ENCODE measurements at places on chromosomes 1 and 21.

DNA sequence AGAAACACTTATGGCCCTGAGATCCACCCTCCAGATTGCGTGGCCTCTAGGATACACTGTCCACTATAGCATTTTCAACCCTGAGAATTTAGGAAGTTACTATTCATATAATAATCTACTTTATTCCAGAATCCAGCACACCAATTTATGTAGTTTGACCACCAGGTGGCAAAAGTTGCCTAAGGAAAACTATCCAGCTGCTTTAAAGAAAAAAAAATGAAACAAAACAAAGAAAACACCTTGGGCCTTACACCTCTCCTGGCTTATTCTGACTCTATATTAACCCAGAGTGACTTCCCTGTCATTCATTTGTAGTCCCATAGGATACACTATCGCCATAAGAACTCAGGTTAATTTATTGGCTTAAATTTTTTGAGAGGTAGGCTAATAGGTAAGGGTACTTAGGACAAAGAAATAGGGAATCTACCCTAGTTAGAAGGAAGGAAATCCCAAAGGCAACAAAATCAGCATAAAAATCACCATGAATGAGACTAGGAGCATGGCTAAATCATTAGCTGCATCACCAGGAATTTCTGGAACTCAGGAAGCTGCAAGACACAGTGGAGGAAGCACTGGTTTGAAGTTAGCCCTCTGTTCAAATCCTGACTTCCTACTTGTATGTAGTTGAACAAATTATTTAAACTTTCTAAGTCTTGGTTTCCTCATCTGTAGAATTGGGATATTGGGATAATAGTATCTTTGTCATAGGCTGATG is 107.5 kb downstream of the SPAG17 start:
- no peak for DNase-seq

DNA sequence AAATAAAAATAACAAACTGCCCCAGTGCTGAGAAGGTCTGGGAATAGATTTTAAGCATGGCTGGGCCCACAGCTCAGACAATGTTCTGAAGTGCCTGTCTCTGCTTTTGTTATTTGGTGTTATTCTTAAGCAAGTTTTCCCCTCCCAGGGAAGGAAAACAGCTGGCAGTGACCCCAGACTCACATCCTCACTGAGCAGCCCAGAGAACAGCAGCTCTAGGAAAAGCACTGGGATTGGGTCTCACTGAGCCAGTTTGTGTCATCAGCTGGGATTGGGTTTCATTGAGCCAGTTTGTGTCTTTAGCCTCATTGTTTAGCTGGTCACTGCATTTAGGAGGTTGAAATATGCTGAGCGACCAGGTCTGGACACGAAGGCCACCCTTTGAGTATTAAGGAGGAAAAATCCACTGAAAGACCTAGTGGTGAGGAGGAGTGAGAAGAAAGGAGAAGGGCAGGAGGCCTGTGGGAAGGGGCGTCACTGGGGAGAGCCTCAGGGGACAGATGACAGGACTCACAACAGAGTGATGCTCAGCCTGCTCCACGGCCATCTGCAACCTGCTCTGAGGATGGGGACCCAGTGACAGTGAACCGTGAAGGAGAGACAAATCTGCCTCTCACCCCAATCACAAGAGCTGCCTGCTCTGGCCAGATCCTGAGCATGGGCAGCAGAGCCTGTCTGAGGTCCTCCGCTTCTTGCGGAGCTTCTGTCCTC is 103.8 kb downstream of the TOMM20 start:
- DNase-seq, result no peak

- DNase-seq, result no peak
Observed at GRCh38 chr1:4322881-4323280, 331.5 kb upstream of the AJAP1 start.

- DNase-seq, result no peak
Observed at GRCh38 chr1:199756066-199756465, 271.4 kb upstream of the NR5A2 start.

DNA sequence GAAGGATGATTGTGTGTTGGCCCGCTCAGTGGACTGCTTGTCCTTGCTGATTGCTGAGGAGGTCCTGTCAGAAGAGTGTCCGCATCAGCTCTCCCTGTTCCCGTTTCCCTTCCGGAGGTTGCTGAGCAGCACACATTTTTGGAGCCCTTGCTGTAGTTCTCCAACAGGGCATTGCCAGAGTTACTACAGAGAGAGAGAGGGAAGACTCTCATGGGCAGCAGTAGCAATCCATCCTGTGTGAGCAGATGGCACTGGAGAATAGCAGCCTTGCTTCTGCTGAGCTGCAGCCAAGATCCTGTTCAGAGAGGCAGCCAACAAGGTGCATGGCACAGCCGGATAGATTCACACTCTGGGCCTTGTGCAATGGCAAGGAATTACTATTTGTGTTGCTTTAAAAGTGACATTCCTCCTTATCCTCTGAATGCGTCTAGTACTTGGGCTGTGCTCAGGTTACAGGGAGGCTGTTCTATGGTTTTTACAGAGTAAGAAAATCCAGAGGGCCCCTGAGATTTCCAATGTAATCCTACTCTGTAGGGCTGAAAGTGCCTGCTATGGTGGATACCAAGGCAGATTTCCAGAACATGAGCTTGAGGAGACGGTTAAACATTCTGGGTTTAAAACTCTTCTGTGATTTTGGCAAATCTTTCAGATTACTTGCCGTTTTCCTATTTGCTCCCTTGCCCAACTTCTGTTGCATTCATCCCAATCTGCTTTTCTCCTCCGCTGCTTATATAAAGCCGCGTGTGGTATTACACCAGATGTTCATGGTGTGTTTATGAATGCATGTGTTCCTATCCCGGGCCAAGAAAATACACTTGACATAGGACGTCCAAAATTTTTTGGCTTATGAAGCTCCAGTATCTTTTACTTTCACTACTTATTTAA is 27.4 kb downstream of the AK4 start:
- DNase-seq, result no peak

GRCh38 chr21:45562402-45562801 is 20.2 kb upstream of the SLC19A1 start:
- DNase-seq, result no peak

- DNase-seq, result no peak
Observed at GRCh38 chr1:110091381-110091780, 20.9 kb upstream of the UBL4B start.

- no peak for DNase-seq
Observed at GRCh38 chr1:68453060-68453670, 3.4 kb upstream of the RPE65 start.

DNA sequence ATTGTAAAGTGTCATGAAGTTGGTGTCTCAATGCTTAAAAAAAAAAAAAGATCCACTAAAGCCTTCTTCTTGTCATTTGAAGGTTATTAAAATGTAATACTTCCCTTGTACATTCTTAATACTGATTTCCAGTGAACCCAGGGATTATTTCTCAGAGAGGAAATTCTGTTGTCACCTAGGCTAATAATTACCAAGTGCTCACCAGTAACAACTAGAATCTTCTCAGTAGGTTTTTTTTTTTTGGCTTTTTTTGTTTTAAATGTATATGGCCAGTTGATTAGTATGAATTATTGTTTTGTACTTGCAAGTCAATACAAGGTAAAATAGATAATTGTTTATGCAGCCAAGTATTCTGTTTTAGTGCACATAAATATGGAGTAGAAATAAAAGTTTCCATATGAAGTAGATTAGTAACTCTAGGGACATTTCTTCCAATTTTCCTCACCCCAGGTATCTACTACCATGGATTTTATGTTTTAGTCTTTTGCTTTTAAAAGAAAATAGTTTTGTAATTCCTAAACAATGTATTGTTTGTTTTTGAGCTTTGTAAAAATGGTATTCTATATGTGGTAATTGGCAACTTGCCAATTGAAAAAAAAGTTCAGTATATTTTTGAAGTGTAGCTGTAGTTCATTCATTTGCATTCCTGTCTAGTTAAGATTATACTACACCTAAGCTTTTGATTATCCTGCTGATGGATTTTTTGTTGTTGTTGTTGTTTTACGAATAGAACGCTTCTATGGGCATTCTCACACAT is 21.9 kb downstream of the LAMC1 start:
- no peak for DNase-seq

DNA sequence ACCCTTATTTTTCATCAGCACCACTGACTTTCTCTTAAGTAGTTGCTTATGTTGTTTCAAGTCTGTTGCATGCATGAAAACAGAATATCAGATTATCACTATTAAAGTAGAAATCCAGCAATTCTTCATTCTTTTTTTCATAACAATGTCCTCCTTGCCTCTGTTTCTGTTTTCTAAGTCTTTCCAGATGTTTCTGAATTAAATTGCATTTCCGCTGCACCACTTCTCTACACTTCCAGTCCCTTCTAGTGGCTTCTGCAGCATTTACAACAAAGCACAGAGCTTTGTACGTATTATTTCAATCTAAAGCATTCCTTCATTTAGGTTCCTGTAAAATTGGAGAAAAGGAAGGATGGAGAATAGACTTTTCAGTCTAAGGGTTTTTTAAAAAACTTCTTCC is 42.4 kb downstream of the PATJ start:
- no peak for DNase-seq

- no peak for DNase-seq
Observed at GRCh38 chr1:162389971-162390370, 8.4 kb downstream of the C1orf226 start.

DNA sequence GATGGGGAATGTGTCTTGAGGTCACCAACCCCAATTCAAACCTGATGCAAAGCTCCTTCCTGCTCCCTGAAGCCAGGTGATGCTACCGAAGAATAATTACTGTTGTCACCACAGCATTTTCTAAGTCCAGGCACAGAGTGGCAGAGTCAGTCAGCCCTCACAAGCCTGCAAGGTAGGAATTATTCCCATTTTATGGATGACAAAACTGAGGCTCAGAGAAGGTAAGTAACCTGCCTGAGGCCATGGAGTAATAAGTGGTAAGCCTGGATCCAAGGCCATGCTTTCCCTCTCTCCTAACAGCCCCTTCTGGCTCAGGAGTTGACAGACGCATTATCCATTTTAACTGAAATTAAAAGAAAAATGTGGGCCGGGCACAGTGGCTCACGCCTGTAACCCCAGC is 23.0 kb downstream of the CTNNBIP1 start:
- no peak for DNase-seq

- no peak for DNase-seq
Observed at GRCh38 chr21:44929242-44929798, 8.6 kb upstream of the ITGB2 start.

GRCh38 chr21:30444204-30444603 is 4.1 kb downstream of the KRTAP15-1 start:
- no peak for DNase-seq

GRCh38 chr1:227428803-227429202 is 110.5 kb upstream of the CDC42BPA start:
- DNase-seq, result peak; percentile 35

GRCh38 chr1:34899906-34900305 is 29.5 kb downstream of the DLGAP3 start:
- no peak for DNase-seq

DNA sequence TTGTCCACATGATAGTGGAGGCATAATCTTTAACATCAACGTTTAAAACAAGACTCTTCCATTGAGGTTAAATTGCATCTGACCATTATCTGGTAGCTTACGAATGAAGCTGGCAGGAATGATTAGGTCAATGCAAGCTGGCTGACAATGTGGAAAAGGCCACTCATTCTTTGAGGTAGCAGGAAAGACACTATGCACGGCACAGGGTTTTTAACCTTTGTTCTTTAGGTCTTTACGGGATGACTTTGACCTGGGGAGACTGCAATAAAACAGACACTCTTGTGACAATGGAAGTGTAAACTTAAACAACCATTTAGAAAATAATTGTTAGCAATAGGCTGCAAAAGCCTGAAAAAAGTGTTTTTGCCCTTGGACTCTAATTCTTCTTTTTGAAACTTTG is 193.8 kb upstream of the FOXD3 start:
- DNase-seq, result no peak

DNA sequence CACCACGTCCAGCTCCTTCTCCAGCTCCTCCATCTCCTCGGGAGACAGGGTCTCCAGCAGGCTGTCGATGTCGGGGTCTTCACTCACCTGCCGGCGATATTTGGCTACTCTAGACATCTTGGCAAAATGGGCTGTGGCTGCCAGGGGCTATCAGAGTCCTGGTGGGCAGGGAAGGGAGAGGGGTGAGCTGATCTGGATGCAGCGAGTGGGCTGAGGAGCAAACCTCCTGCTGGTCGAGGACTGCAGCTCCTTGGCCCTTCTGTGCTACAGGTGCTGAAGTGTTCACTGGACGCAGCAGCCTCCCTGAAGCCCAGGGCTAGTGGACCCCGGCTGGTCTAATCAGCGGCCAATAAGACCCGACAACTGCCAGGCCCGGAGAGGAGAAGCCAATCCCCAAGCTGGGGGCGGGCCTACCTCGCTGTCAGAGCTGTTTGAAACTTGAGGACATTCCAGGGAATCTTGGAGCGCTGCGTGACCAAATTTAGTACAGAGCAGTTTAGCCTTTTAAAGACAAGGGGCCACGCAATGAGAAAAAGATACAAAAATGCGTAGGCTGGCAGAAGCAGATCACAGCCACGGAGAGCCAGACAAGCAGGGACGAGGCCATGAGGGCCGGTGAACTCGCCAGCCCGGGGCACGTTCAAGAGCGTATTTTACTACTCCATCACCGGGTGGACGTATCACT is at the start of gene LMOD1:
Gene LMOD1, minus strand, starts transcription at position 325 of the 685 bp plus-strand sequence. Its CDS starts 208 bp downstream, at position 117.
- DNase-seq, result no peak

- DNase-seq, result no peak
Observed at GRCh38 chr1:94734963-94735901, 84.9 kb upstream of the SLC44A3 start.

- no peak for DNase-seq
Observed at GRCh38 chr1:94013367-94013878, 104.2 kb upstream of the GCLM start.

DNA sequence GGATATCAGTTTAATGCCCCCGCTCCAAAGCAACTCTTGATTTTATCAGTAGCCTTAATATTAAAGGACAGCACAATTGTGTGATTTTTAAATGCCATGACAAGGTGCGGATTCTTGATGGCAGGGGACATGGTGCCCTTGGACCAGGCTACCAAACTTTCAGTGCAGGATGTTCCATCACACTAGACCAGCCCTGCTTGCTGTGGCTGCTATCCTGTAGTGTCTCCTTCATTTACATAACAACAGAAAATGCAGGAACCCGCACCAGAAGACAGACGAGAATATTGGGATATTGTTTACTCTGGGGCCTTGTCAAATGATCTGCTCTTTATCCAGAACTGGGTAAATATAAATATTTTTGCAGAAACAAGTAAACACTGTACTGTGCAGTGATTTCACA is 229.3 kb upstream of the PKN2 start:
- no peak for DNase-seq

DNA sequence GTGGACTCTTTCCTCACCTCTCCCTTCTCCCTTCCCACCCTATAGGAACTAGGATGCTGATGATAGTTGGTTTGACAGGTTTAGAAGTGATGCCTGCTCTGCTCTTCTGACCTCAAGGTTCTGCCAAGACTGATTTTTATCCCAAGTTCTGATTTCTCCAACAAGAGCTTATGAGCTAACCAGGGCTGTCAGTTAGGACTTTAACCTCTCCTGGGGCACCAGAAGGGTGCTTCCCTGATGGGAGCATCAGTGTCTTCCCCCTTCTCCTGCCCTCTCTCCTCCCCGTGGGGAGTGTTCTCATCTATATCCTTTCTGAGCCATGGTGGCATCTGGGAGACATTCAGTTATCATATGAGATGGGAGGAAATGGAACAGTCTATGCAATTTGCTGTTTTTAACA is 44.0 kb downstream of the ATP2B4 start:
- DNase-seq, result no peak

- no peak for DNase-seq
Observed at GRCh38 chr1:224357626-224358124, 996 bp downstream of the CNIH4 start.

- no peak for DNase-seq
Observed at GRCh38 chr1:22228505-22228911, 85.6 kb upstream of the WNT4 start.

- no peak for DNase-seq
Observed at GRCh38 chr1:89081005-89081404, 16.0 kb upstream of the GBP1 start.
